ENCODE measurements at places on chromosomes 5 and 9.

DNA sequence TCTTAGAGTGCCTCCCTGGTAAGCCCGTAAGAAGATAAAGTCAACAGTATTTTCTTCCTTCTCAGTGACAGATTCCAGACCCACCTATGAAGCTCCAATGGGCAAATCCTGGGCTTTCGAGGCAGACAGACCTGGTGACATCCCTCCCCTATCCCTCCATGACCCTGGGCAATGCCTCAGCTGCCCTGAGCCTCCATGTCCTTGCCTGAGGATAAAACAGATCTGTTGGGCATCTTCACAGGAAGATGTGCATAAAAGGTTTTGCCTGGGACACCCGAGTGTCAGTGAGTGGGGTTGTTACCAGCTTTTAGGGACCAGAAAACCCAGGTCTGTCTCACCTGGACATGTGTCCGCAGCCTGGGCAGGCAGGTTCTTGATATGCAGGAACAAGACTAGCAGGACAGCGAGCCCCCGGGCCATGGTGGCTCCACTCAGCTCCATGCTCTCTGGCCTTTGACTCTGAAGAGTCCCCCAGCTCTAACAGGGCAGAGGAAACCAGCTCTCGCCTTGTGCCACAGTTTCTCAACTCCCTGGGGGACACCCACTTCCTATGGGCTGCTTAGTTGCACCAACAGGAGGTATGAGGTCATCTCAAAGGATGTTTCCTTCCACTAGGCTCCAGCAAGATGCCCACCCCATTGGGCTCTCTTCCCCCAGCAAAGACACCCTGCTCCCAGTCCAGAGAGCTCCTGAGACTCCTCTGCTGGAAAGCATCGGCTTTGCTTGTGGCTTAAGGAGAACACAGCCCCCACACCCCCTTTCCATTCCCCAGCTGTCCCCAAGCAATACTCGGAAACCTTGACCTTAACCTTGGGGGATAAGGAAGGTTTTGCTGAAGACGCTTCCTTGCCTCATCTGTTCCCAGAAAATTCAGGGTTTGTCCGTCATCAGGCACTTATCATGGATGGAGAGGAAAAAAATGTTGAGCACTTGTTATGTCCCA lies at the start of gene FCN1:
FCN1 (minus strand) TSS at position 482 of the 943 bp plus-strand sequence; CDS start at position 441, 41 bp downstream.
- no peak for DNase-seq

GRCh38 chr5:116518423-116518822 lies 56.2 kb downstream of the SEMA6A start:
- DNase-seq, result no peak

DNA sequence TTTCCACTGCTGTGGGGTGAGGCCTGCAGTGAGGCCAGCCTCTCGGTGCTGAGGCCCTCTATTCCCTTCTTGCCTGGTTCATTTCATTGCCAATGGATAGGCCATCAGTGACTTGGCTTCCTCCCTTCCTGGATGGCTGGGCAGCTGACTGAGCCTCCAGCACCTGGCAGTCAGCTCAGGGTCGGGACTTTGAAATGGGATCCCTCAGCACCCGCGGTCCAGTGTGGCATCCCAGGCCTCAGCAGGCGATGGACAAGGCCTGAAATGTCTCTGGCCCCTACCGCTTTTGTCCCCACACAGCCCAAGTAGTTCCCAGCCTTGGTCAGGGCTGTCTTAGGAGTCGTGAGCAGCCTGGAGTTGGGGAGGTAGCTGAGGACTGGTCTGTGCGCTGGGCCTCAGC lies 17.2 kb downstream of the NDST1 start:
- DNase-seq, result no peak

- DNase-seq, result no peak
These were observed 216.7 kb downstream of the CDH18 start for GRCh38 chr5:19771174-19771835.

GRCh38 chr9:81737871-81738507 lies 48.6 kb upstream of the TLE1 start:
- no peak for DNase-seq

DNA sequence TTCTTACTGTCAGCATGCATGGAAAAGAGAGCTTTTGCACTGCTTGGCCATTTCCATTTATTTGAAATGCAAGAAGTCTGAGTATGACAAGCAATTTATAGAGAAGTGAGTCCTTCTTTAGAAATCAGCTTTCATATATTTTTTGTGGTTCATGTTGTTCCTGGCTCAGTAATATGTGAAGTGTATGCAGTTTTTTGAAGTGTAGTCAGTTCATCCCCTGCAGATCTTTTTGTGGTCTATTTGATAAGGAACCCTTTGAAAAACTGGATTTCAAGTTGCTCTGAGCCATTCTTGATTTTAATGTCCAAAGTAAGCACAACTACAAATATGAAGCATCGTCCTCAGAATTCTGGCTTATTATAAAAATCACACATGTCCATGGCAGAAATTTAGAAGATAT lies 294.1 kb upstream of the SMC2 start:
- DNase-seq, result no peak

GRCh38 chr5:83430130-83431010 lies 41.2 kb upstream of the VCAN start:
- DNase-seq, result no peak

GRCh38 chr5:133953568-133954145 lies 14.8 kb downstream of the C5orf15 start:
- DNase-seq, result no peak

GRCh38 chr9:3080951-3081350 lies 237.1 kb upstream of the PUM3 start:
- no peak for DNase-seq

GRCh38 chr9:107348836-107349235 lies 65.8 kb downstream of the RAD23B start:
- DNase-seq, result no peak

- no peak for DNase-seq
These were observed 107.9 kb upstream of the ZNF366 start for GRCh38 chr5:72615061-72615460.

- no peak for DNase-seq
These were observed 166.8 kb downstream of the ATP10B start for GRCh38 chr5:160685219-160685618.

DNA sequence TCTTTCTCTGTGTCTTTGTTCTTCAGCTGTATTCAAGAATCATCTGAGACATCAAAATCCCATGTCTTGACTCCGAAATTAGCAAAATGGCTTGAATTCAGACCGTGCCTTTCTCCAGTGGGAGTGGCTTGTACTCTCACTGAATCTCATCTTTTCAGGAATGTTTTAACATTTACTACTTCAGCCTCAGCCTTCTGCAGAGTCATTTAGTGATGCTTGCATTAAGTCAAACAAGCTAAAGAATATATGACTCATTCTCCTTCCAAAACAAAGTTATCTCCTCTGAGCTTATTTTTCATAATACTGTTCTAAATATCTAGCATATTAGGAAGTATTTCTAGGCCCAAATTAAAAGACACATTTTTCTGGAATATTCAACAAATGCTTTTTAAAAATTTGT lies 205.3 kb downstream of the CDH10 start:
- no peak for DNase-seq

GRCh38 chr5:143775258-143775657 lies 36.7 kb upstream of the HMHB1 start:
- DNase-seq, result no peak

- no peak for DNase-seq
These were observed 697.3 kb downstream of the TLR4 start for GRCh38 chr9:118401546-118401945.

DNA sequence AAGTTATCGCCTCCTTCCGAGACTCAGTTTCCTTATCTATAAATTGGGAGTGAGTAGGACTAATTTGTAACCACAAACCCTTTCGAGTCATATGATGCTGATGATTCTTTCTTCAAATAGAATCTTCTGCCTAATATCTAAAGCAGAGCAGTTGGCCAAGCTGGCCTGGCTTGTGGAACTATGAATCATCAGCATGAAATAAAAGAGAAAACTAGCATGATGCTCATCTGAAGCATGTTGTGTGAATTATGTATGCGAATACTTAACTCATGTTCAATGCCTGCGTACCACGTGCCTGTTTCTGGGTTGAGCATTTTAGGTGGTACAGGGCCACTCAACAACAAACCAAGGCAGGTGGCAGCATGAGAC lies 15.0 kb upstream of the ORM1 start:
- DNase-seq, result no peak

GRCh38 chr9:35237311-35237710 lies 75.5 kb downstream of the UNC13B start:
- DNase-seq, result no peak

DNA sequence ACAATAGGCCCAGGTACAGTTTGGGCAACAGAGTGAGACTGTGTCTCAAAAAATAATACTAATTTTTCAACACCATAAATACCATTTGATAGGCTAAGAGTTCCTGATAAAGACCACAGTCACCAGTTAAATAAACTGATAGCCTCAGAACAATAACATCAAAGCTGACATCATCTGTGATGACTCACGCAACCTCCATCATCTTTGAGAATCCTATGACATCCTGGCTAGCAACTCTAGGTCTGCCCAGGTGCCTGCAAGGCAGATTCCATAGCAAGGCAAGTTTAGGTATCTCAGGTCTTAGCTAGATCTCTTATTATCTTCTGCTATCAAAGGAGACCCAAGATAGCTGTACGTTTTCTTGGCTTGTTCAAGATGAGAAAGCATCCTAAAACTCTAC lies 30.5 kb upstream of the UBAP2 start:
- no peak for DNase-seq

DNA sequence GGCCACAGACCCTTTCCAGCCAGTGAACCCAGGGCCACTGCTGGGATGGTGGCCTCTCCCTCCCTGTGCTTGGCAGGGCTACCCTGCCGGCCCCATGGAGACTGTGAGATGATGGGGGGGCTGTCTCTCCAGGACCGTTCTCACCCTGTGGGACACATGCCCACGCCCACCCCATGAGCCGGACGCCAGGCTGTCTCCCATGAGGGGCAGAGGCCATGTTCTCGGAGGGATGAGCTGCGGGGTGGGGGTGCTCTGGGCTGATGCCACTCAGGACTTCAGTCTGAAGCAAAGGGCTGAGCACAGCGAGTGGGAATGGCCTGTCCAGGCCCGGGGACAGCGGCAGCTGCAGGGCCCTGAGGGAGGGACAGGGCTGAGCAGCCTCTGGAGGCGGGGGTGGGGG lies 88.9 kb downstream of the KCNT1 start:
- DNase-seq, result no peak

- DNase-seq, result no peak
These were observed 5.3 kb downstream of the SLC12A7 start for GRCh38 chr5:1106385-1107166.

DNA sequence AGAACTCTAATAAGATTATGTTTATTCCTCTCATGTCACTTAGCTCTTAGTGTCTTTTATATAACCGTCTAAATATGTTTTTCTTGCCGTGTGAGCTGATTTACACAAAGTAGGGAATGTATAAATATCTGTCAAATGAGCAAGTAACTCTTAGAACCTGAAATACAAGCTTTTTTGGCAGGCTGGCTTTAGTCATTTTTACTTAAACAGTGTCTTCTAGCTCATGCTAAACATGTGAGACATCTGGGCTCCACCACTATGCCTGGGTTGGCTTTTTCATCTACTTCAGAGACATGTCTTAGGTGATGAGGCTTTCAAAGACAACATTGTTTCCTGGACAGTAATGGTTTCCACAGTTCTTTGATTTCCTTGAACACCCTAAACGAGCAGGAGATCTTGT lies 137.2 kb upstream of the ZNF608 start:
- DNase-seq, result no peak
